ENCODE measurements at places on chromosomes 12 and 14.

GRCh38 chr12:103373088-103373523 is 122.7 kb downstream of the C12orf42 start:
- DNase-seq, result no peak

GRCh38 chr14:70148911-70149595 is 39.7 kb downstream of the SLC8A3 start:
- DNase-seq, result no peak

DNA sequence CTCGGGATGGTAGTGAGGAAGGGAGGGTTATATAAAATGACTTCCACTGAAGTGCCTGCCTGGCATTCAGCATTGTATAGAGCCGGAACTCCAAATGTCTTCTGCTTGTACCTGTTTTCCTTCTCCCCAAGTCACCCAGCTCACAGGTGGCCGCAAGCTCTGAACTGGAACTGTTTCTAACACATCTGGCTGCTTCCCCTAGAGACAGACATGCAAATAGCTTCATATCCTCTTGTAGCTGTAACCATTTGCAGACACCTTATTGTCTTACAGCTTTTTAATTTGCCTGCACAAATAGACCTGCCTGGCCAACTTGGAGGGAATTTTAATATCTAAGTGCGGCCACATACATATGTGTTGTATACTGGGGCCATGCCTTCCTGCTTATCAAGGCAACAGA is 126.0 kb downstream of the CHST11 start:
- peak; percentile 58 for DNase-seq

- no peak for DNase-seq
Measured at GRCh38 chr12:51413791-51414190, 10.8 kb upstream of the SLC4A8 start.

GRCh38 chr12:12399776-12400305 is 43.0 kb downstream of the BORCS5 start:
- DNase-seq, result no peak

GRCh38 chr14:71362920-71363584 is 455.8 kb downstream of the PCNX1 start:
- no peak for DNase-seq

DNA sequence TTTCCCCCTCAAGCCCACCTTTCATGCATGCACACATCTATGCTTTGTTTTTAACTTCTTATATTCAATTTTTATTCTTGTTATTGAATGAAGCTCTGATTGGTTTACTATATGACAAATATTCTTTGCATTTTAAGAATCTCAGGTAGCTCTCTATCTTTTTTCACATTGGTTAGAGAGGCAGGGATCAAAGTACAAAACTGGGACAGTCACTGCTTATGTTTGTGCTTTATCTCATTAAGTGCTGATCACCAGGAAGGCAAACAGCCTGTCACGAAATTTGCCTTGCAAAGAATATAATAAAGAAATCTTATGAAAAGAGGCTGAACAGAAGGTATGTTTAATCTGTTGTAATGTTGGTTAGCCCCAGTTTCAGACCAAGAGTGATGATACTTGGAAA is 29.7 kb upstream of the INSM2 start:
- DNase-seq, result no peak

DNA sequence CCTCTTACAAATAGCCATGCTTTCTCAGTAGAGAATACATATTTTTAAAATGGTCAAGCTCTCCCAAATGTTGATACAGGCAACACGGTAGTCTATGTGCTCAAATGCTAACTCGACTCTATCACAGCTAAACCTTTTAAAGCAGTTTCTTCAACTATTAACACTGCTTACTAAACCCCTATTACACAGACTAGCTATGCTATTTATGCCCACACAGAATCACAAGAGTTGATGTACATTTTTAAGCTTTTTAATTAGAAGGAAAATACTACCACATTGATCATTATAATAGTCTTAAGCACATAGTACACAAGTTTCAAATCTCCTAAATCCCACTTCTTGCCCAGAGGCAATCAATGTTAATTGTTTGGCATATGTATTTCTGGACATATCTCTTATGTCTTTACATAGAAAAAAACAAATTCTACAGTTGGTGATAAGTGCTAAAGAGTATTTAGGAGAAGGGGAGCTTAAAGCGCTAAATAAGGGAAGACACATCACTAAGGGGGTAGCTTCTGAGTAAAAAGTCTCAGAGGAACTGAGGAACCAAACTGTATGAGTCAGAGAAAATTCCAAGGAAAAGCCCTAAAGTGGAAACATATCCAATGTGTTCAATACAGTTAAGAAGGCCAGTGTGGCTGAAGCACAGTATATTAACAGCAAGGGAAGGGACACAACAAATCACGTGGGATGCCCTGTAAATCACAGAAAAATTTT is 13.7 kb downstream of the HNRNPC start:
- DNase-seq, result no peak

GRCh38 chr12:86735851-86736250 is 479.7 kb upstream of the MGAT4C start:
- no peak for DNase-seq

DNA sequence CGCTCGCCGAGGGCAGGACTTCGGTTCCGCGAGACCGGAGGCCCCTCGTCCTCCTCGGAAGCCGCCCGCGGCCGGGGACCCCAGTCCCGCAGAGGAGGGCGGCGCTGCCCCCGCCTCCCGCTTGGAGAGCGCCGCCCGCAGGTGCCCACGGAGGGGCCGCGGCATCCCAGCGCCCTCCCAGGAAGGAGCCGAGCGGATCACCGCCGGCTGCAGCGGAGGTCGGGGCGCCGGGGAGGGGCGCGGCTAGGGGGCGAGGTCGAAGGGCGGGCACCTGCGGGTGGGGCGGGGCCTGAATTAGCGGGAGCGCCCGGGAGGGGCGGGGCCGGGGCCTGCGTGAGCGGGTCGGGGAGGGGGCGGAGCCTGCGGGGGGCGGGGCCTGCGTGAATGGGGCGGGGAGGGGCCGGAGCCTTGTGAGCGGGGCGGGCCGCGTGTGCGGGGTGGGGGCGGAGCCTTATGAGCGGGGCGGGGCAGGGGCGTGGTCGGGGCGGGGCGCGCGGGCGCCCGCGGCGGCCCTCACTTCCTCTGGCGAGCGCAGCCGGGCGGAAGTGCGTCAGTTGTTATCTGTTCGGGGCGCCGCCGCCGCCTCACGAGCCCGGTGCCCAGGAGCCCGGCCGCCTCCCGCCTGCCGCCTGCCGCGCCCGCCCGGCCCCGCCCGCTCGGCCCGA is at the start of gene FBRSL1:
Gene FBRSL1, plus strand, starts transcription at position 550 of the 665 bp plus-strand sequence.
- DNase-seq, result peak; percentile 72

GRCh38 chr14:102923925-102924486 is 1.5 kb downstream of the AMN start:
- no peak for DNase-seq

DNA sequence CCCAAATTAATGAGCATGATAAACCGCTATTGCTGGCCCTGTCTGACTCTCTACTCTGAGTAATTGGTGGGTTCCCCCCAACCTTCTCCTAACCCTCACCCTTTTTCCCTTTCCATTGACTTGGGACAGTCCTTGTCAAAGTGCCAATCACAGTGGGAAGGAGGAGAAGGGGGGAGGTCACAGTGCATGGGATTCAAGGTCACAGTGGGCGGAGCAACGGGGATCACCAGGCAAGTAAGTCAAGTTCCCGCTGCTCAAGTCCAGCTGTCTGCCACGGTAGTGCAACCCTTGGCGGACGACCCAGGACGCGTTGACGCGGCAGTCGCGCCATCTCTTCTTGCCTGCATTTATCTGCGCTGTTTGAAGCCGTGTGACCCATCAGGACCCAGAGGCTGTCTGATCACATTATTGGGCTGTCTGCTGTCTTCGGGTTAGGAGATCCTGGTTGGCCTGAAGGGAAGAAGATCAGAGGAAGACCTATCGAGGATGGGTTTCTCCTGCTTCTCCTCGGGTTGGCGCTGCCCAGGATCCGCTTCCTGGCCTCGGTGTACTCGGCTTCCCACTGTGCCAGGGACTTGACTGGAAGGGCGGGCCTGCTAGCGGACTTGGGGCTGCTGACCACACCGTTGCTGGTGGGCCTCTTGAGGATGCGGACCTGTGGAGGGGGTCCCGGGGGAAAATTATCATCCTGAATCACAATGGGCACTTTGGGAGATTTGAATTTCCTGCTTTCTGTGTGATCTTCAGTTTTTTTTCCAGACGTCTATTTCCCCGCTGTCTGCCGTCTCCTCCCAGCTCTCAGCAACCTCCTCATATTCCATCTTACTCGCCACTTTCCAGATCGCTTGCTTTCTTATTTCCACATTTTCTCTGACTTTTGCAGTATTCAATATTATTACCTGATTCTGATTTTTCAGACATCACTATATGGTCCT is 3.1 kb upstream of the MDM2 start:
- no peak for DNase-seq

- DNase-seq, result no peak
Measured at GRCh38 chr12:9718968-9719367, 13.9 kb downstream of the CLECL1 start.

GRCh38 chr12:3698218-3698974 is 54.5 kb downstream of the CRACR2A start:
- DNase-seq, result no peak

DNA sequence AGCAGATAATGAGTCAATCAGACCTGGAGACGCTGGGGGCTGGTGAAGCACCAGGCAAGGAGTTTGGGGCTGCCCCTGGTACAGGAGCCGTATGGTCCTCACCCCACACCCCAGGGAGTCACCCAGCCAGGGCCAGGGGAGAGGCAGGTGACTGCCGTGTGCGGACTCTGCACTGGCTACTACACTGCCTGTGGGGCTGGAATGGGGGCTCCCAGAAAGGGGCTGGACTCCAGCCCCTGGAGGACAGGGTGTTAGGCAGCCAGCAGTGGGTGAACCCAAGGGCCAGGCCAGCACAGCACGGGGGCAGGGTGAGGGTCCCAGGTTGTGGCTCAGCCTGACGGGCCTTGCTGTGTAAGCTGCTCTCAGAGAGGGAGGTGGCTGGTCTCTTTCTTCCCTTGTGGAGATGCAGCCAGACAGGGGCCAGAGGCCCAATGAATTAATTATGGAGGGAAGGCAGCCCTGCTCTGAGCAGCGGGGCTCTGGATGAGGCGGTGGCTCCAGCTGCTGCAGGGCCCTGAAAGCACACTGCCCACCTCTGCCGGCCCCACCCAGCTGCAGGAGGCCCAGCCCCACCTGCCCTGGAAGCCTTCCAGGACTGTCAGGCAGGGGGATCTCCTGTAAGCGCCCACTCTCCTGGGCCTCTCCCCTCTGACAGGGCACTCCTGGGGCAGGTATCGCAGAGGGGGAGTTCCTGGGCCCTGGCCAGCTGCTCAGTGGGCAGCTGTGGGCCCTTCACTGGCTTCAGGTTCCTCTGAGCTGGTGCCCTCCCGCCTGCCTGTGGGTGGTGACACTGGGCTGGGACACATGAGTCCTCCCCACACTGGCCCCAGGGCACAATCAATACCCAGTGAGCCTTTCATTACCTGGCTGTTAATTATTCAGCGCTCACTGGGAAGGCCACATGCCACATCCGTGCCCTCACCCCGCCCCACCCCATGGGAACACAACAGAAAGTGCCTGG is 142.5 kb upstream of the C14orf180 start:
- DNase-seq, result no peak

DNA sequence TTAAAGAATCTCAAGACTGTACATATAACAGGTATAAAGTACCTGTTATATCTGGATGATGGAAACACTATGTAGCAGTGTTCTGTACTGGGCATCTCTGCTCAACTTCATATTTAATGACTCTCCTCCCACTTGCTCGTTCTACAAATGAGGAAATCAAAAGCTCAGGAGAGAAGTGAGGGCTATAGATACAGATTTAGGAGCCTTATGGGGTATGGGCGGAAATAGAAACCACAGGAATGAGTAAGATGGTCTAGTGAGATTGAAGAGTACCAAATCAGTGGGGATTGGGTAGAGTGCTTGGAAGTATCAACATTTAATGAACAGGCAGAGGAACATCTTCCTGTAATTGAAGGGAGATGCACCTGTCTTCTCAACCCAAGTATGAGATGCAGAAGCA is 23.8 kb upstream of the POLR3B start:
- DNase-seq, result no peak

DNA sequence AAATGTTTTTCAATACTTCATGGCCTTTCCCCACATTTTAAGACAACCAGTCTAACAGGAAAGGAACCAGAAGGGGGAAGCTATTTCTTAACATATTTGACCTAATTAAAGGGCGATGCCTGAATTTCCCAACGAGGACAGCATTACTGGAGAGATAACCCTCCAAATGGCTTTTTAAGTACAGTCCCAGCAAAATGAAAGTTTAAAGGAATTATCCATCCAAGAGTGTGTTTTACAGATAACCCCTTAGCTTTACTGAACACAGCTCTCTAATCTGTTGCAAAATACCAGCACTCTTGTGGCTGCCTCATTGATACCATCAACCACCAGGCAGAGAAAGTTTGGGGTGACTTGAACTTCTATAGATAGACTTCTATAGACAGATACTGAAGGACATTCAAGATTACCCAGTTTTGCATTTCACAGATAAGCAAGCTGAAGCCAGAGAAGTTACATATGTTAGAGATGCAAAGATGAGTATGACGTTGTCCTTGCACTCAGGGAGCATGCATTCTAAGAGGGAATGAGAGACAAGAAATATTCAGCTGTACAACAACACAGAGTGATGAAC is 41.3 kb upstream of the DUSP6 start:
- no peak for DNase-seq

- no peak for DNase-seq
Measured at GRCh38 chr14:89640141-89640540, 223.1 kb upstream of the FOXN3 start.

DNA sequence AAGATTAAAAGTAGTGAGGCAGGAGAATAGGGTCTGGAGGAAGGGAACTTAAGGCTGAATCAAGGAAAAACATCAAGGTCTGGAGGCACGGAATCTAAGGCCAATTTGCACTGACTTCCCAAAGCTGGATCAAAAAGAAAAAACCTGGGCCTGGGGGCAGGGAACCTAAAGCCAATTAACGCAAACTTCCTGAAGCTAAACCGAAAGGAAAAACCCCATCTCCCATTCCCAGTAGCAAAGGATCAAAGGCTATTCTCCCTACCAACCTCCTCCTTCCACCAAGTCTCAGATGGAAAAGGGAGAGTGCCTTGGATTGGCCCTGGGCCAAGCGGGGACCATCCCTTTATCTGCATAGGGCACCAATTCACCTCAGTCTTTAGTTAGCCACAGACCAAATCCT is 384.2 kb downstream of the GRIN2B start:
- DNase-seq, result no peak

- DNase-seq, result no peak
Measured at GRCh38 chr14:95831468-95831867, 45.2 kb upstream of the TUNAR start.

- no peak for DNase-seq
Measured at GRCh38 chr12:122840580-122841513, 5.6 kb downstream of the HIP1R start.

GRCh38 chr12:75455839-75456238 is 24.7 kb upstream of the GLIPR1 start:
- DNase-seq, result no peak

DNA sequence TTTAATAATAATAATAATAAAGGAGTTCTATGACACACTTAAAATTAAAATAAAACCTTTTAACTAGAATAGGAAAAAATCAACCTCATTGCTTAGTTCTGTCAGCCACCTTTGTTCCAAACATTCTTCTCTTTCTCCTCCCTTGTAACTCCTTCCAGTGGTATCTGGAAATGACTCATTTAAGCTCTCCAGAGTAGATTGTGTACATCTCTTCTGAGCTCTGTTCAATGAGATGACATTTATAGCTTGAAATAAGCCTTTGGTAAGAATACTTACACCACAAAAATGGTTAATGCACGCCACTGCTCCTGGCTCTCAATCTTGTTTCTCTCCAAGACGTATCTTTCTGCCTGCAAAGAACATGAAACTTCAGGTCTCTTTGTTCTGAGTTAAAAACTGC is 70.3 kb downstream of the STAB2 start:
- DNase-seq, result no peak

- DNase-seq, result no peak
Measured at GRCh38 chr12:68675101-68675842, 11.5 kb upstream of the NUP107 start.

GRCh38 chr14:73261075-73261474 is 23.8 kb downstream of the PAPLN start:
- DNase-seq, result no peak
